NT2/D1 (cell line): ENCODE measurements at places on chromosomes 1 and 21.
A peak's percentile ranks its signal among the peaks of the same experiment; 100 is the strongest.

GRCh38 chr1:229229137-229229720 lies 41.7 kb upstream of the RAB4A start:
- DNase-seq, result no peak

DNA sequence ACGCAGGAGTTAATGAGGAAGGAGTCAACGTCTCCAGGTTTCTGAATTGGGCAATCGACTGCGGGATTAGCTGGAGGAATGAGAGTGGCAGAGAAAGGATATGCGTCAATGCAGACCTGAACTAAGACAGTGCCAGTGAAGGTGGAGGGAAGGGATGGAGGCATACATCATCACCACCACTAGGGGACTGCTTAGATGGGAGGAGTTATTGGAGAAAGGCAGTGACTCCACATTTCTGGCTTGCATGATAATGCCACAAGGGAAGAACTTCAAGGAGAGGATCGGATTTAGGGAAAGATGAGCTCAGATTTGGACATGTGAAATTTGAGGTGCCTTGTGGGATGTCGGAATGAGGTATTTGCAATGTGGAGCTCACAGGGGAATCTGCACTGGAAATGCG lies 17.5 kb downstream of the VASH2 start:
- DNase-seq, result peak; percentile 91

GRCh38 chr1:225972344-225973152 lies 26.6 kb downstream of the SDE2 start:
- no peak for DNase-seq

GRCh38 chr1:197911111-197911856 lies 5.9 kb upstream of the LHX9 start:
- DNase-seq, result no peak

GRCh38 chr1:204206121-204206520 lies 7.7 kb downstream of the GOLT1A start:
- DNase-seq, result no peak

DNA sequence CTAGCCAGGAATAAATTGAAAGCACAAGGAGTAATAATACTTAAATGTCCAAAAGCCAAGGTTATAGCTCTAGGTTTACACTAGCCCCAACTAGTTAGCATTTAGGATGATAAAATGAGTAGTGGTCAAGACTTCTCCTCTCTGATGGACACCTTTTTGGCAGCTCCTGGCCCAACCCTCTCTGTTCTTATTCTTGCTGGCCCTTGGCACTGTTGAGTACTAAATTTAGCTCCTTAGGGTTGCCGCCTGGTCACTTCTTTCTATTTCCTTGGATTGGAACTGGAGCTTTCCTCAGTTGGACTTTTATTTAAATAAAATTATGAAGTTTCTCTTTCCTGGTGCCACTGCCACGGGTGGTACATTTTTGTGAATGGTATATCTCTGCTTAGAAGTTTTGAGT lies 28.3 kb downstream of the ARID1A start:
- no peak for DNase-seq

- DNase-seq, result no peak
These were observed 111.2 kb downstream of the OMA1 start for GRCh38 chr1:58435376-58435775.

- DNase-seq, result no peak
These were observed 7.3 kb downstream of the OR2C3 start for GRCh38 chr1:247528812-247529474.

DNA sequence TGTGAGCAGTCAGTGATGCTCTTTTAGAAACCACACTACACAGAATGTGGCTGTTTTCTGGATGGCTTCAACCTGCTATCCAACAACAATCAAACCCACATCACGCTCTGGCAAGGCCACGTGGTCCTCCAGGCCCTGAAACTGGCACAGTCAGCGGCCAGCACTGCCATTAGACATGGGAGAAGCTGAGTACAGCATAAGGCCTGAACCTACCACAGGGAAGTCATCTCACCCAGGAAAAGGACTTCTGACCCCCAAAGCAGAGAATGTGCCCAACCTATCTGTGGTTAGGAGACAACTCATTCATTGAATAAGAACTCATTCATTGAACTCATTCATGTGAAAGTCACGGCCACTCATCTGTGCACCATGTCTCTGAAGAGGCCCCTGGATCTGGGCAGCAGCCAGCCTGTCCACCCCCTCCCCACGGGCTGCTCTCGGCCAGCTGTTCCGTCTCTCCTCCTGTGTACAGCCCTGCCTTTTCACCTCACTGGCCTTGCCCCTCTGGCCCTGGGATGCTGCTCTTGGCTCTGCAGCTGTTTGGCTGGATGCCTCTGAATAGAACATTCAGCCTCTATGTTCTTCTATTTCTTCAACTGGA lies 41.1 kb downstream of the C1orf198 start:
- DNase-seq, result no peak

DNA sequence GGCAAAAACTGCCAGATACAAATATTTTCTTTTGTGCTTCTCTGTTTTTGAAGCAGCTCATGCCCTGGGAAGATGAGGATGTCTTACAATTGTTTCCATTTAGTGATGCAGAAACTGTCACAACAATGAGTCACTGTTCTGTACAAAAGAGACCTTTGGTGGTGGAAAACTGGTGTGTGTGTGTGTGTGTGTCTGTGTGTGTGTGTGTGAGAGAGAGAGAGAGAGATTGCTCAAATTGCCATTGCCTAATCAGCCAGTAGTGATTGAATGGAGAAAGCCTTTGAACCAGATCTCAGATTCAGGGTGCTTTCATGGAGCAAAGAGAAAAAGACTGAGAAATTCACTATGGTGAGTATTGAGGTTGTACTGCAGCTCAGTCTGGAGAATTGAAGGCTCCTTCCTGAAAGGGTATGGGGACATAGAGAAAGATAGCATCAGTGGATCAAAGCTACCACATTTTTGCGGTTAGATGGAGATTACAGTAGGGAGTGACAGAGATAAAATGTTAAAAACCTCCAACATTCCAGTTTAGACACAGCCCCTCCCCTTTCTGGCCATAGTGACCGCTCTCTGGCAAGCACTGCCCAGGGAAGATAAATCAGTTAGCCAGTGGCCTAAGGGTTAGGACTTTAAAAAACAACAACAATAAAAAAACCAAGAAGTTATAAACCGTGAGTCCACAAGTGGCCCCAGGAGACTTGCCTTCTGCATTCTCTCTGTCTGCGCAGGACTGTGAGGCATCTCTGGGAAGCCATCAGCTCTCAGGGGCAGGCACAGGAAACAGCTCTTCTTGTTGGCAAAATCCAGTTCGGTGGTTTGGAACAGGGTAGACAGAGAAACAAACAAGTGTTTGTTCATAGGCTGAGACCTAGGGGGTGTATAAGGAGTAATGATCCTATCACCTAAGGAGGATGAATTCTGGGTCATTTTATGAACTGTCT lies 406.5 kb downstream of the DUSP10 start:
- no peak for DNase-seq

- DNase-seq, result no peak
These were observed 174.1 kb downstream of the ACTL8 start for GRCh38 chr1:17929224-17929623.

DNA sequence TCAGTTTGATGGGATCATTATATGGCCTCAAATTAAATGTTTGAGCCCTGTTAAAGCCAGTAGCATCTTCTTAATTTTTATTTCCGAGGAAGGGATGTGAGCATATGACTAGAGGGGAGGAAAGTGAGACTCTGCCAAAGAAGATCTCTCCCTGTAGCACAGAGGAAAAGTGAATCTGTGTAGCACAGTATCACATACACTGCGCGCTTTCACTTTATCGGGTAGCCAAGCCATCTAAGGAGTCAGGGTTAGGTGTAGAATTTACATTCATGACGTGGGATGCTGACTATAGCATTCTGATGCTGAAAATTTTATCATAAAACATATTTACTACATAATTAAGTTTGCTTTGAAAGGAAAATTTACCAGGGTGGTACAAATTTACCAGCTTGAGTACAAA lies 24.0 kb downstream of the LRRC8D start:
- no peak for DNase-seq

DNA sequence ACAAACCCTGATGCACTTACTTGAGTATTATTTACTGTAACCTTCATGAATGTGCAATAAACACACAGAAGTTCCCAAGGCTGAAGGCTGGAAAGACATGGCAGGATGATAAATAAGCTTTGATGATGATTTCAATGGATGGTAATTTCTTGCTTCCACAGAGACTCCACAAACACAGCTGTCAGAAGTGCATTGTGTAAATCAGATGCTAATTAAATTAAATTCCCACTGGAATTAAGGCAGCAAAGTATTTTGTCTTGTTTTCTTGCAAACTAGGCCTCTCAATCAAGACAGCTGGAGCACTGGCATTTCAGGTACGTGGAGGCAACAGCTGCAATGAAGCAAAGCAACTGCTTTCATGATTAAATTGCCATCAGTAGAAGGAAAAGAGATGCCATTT lies 24.1 kb downstream of the FAM177B start:
- no peak for DNase-seq

DNA sequence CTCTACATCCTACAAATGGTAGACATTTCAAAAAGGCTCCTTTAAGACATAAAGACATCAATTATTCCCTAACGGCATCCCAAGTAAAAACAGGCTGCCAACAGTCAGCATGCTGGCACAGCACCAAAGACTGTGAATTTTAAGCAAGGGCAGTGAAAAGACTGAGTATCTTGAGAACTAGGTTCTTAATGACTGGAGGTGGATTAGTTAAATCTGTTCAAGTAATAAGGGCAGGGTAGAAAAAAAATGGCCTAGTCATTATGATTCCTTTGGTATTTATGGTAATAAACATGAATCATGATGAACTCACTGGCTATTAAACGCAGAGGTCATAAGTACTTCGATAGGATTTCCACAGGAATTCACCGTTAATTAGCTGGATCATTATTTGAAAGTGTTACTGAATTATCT lies 75.2 kb downstream of the KIFAP3 start:
- no peak for DNase-seq

DNA sequence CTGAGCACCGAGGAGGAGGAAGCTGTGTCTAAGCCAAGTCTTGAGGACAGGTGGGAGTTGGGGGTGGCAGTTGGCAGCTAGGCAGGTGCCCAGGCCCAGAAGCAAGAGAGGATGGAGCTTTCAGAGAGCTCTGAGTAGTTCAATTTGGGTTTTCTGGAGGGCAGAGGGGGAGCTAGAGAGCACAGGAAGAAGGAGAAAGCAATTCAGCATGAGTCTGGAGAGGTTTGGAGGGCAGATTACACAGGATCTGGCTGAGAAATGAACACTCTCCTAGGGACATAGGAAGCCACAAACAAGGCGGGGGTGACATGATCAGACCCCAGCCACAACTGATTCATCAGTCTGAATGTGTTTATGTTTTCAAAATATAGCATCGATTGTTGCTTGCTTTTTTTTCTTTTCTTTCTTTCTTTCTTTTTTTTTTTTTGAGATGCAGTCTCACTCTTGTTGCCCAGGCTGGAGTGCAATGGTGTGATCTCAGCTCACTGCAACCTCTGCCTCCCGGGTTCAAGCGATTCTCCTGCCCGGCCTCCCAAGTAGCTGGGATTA lies 23.8 kb downstream of the PTPRF start:
- peak; percentile 59 for DNase-seq

DNA sequence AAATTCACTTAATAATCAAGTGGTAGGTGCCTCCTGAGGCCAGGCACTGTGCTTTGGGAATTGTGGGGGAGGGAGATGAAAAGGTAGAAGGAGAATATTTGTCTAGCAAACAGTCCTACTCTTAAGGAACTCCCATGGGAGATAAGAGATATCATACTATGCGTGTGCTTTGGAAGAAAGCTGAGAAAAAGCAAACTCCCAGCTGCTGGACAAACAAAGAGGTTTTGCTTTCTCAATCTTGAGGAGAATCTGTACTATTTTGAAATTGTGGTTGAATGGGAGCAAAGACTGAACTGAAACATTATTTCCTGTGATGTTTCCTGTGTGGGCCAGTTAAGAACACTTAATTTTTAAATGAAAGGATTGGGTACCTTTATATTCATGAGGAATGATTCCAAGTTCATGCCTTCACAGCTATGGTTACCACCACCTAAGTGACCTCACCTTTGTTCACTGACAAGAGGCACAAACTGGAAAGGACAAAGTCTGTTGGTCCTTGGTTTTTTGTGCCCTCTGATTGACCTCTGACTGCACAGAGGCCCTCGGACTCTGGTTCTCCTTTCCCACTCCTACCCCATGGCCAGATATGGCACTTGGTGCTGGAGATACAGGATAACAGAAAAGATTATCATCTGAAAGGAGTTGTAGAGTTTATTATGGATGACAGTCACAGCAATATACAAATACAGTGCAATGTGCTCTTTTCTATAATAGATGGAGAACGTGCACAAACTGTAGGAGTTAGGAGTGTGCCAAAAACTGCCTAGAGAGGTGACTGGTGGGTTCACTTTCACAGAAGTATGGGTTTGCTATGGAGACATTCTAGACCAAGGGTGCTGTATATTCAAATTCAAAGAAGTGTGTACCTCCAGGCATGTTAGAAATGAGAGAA lies 1.6 kb downstream of the CD53 start:
- DNase-seq, result no peak

GRCh38 chr1:201538612-201539551 lies at the start of gene NAV1:
TSS of gene NAV1 (plus strand) at chr1:201539127. CDS start at chr1:201622885, 83,758 bp downstream.
- no peak for DNase-seq

GRCh38 chr1:178031856-178032320 lies 62.0 kb upstream of the RASAL2 start:
- peak; percentile 88 for DNase-seq

- no peak for DNase-seq
These were observed 158.2 kb downstream of the PBX1 start for GRCh38 chr1:164716992-164717703.

GRCh38 chr1:201489643-201490261 lies 17.2 kb downstream of the CSRP1 start:
- DNase-seq, result no peak

DNA sequence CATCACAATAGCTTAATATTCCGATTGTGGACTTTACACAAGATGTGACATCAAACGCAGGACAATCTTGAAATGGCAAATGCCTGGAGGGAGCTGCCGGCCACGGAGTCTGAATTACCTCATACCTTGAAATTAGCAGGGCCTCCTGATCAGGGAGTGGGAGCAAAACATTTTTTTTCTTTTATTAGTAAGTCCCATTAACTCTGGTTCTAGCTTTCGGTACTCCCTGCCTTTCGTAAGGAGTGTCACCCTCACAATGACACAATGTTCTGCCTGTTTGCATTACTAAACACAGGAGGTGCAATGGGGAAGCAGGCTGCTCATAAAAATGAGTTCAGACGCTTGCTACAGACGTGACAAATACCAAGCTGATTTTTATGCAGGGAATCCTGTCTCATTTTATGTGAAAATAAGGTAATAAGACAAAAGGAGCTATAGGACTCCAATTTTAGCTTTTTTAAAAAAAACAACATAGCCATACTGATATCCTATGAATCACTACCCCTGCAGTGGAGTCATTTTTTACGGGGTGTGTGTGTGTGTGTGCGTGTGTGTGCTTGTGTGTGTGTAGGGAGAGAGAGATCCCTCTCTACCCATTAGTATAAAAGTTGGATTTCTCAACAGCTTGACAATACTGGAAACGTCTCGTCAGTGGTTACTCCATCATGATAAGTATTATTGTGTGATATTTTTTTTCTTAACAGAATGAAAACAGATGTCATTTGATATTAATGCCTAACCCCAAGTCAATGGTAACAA lies 205.1 kb upstream of the RUNX1 start:
- DNase-seq, result no peak

DNA sequence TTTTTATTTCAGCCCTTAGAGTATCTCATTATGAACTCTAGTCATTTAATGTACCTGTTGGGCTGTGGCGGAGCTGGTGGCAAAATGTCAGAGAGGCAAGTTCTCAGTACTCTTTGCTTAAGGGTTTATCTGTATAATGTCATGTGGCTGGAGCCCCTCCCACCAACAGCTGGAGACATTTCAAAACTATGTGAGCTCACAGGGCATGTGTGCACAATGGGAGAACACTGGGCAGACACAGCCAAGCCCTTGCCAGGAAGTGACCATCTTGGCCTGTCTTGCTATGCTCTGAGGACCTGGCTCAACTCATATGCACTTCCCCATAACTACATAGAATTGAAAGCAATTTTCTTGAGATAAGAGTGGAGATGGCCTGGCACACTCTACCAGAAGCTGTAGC lies 296.4 kb downstream of the PTPRU start:
- no peak for DNase-seq
